NAMALWA (cell line): ENCODE measurements at places on chromosomes 1 and 21.

- no peak for DNase-seq
Observed at GRCh38 chr1:29870621-29871020, 634.3 kb downstream of the PTPRU start.

DNA sequence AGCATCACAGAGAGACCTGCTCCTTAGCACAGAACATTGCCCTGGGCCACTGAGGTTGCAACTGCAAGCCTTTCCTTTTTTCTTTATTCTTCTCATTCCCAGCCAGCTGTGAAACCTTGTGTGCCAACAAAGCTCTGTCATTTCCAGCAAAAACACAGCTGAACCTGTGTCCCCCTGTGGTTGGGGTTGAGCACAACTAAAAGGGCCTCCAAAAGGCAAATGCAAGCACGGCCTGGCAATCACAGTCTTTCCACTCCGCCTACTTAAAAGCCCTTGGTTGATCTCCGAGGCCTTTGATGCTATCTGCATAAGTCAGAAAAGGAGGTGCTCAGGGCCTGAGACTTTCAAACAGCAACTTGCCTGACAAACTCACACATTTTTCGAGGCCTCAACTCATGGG, 32.7 kb downstream of the SUSD4 start:
- no peak for DNase-seq

DNA sequence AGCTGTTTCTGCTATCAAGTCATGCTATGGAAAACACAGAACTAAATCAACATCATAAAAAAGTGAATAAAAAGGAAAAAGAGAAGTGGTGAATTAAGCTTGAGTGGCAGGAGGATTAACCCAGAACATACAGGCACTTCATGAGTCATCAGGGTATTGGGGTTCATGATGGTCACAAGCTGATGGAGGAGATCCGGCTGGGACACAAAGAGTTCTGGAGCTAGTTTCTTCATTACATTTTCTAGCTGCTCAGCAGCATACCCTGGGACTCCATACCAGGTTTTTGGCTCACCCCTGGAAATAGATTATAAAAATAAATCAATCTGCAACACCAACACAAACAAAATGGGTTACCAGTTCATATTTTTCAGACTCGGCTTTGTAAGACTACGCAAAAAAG, 42.5 kb upstream of the SYT2 start:
- DNase-seq = no peak

GRCh38 chr1:23178414-23178813, 9.8 kb upstream of the LUZP1 start:
- no peak for DNase-seq

DNA sequence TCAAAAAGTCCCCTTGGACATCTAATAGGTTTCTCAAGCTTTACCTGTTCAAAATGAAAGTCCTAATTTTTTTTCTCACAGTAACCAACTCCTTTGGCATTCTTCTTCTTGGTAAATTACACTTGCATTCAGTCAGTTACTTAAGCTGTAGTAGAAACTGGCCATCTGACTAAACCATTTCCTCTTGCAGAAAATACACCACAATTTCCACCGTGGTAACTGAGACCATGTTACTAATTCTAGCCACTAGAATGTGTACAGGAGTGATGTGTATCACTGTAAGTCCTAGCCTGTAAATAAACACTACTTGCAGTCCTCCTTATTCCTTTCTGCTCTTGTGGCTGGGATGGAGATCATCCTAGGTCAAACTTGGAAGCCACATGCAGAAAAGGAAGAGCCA, 965.4 kb upstream of the TMPRSS15 start:
- DNase-seq = no peak

GRCh38 chr1:222441066-222441465, 106.8 kb downstream of the HHIPL2 start:
- DNase-seq = no peak

DNA sequence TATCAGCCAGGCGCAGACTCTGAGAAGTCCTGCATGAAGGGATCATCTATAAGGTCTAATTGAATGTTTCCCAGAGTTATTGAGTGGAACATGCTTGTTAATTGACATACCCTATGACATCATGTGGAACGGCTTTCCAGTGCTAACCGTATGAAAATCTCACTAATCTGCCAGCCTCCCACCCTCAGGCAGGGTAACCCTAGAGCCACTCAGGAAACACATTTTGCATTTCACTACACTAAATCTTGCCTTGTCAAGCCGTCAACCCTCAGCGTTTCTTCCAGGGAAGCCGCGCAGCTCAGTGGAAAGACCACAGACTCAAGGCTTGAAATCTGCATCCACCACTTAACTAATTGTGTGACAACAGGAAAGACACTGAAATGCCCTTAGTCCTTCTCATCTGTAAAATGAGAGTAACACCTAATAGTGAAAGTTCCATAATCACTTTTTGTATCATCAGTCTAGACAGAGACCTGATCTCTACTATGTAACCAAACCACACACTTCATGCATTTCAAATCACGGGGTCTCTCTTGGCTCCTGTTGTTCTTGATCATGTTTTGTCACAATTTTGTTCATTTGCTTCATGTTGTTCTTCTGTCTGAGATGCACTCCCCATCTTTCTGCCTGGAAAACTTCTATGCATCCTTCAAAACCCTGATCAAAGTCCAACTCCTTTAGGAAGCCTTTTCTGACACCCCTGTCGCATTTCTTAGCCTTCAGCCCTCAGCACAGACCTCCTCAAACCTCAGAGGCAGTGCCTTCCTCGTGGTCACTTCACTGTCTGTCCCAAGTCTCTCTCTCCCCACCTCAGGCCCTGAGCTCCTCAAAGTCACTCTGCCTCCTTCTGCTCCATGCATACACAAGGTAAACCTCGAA, 246.5 kb downstream of the TOMM20 start:
- peak; percentile 9 for DNase-seq

GRCh38 chr1:191575180-191575579, 583.1 kb upstream of the RGS18 start:
- DNase-seq = no peak

GRCh38 chr1:171434717-171435346, 50.5 kb upstream of the PRRC2C start:
- DNase-seq = no peak

GRCh38 chr1:168585191-168585590, 8.8 kb downstream of the XCL1 start:
- no peak for DNase-seq

- DNase-seq = no peak
Observed at GRCh38 chr21:36563341-36563926, 83.5 kb upstream of the CLDN14 start.

DNA sequence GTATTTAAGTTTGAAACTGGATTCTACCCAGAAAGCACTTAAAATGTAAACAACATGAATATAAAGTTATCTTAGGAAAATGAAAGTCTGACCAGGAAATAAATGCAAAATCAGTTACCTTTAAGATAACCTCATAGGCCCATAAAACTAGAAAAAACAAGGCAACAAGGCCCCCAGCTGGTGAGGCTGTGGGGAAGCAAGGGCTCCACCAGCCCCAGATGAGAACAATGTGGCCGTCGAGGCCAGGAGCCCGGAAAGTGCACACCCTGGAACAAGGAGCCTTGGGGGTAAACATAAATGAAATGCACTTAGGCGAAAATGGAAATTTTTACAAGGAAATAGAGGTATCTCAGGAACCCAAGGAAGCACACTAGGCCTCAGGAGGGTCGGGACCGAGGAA, 37.9 kb upstream of the BMP8B start:
- DNase-seq = peak; percentile 40

DNA sequence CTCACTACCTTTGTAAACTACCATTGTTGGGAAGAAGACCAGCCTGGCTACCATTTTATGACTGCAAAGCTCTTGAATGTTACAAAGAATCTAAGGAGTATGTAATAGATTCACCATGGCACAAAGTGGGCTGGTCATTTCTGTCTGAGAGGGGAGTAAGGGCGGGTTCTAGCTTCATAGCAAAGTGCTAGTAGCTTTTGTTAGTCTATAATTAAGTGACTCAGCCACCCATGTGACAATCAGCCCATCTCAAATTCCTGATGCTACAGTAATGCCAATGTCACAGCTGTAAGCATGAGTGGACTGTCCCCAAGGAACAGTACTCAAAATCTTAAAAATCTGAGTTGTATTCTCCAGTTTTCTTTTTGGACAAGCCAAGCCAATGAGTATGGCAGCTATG, 15.4 kb upstream of the OTUD3 start:
- no peak for DNase-seq

DNA sequence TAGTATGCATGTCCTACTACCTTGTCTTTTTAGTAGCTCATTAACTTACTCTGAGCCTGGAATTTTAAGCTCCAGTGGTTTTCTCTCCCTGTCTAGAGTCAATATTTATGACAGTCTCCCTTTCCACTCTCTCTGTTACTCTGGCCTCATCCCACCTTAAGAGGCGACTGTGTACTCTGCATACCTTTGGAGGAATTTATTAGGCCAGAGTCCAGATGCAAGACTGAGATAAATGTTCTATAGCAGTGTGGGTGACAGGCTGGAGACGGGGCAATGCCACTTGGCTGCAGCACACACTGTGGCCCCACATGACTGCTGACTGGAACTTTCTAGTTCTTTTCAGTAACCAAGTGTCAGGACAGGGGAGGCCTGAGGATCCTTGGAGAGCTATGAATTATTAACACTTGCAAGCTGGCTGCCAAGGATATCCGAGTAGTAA, 4.1 kb upstream of the PDZK1 start:
- no peak for DNase-seq

DNA sequence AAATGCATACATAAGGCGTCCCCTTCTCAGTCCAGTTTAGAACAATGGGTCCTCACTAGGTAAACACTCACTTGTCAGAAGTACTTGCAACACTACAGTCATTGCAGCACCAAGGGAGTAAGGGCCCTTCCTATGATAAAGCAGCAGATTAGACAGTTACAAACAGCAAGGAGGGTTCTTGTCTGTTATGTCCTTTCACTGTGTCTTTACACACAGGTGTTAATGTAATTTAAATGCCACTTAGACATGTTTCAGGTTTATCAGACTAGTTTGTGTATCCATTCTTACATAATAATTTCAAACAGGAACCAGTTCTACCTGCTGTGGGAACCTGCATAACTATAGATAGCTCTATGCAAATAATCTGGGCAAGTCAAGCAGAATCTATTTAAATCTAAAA, 105.6 kb upstream of the USH2A start:
- peak; percentile 40 for DNase-seq

- DNase-seq = no peak
Observed at GRCh38 chr1:214367841-214368240, 86.9 kb downstream of the SMYD2 start.
